CD4-positive, alpha-beta memory T cell (primary cell): ENCODE measurements at places on chromosomes 5 and 9.

GRCh38 chr9:136309101-136309801, 5.4 kb upstream of the CCDC187 start:
- DNase-seq, result no peak

- DNase-seq, result no peak
Observed at GRCh38 chr9:135456436-135457104, 23.0 kb upstream of the PPP1R26 start.

GRCh38 chr5:138955013-138955660, 80.0 kb upstream of the LRRTM2 start:
- no peak for DNase-seq

- DNase-seq, result no peak
Observed at GRCh38 chr9:13127131-13127530, 152.4 kb downstream of the MPDZ start.

GRCh38 chr9:98108531-98109031, 10.4 kb downstream of the TRIM14 start:
- peak; percentile 67 for DNase-seq

- DNase-seq, result no peak
Observed at GRCh38 chr5:95631255-95631958, 11.5 kb downstream of the GPR150 start.

- no peak for DNase-seq
Observed at GRCh38 chr5:76489877-76490688, 87.0 kb downstream of the IQGAP2 start.
